Retinal pigment epithelial cell (primary cell): ENCODE measurements at places on chromosomes 2 and 18.

GRCh38 chr2:129877289-129877741 is 102.2 kb upstream of the RAB6C start:
- peak; percentile 31 for DNase-seq

- no peak for DNase-seq
Measured at GRCh38 chr2:28339516-28340175, 53.0 kb upstream of the FOSL2 start.

GRCh38 chr18:61949946-61950345 is 57.1 kb upstream of the RNF152 start:
- no peak for DNase-seq

DNA sequence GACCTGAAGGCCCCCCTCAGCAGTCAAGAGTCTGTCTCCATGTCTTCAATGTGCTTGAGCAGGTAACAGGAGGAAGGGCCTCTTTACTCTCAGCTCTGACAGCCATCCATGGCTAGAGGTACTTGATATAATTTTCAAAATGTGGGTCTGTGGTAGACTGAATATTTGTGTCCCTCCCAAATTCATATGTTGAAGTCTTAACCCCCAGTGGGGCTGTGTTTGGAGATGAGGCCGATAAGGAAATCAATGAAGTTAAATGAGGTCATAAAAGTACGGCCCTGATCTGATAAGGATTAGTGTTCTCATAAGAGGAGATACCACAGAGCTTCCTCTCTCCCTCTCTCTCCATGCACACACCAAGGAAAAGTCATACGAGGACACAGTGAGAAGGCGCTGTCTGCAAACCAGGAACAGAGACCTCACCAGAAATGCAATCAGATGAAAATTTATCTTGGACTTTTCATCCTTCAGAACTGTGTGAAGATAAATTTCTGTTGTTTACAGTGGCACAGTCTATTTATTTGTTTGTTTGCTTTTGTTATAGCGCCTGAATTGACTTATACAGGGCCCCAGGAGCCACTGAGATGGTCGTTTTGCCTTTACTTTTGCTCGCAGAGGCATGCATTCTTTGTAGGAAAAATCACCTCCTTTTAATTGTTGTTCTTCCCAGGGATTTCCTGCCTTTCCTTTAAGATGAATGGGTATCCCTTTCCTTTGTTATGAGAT is 274.8 kb upstream of the TRIB2 start:
- no peak for DNase-seq

DNA sequence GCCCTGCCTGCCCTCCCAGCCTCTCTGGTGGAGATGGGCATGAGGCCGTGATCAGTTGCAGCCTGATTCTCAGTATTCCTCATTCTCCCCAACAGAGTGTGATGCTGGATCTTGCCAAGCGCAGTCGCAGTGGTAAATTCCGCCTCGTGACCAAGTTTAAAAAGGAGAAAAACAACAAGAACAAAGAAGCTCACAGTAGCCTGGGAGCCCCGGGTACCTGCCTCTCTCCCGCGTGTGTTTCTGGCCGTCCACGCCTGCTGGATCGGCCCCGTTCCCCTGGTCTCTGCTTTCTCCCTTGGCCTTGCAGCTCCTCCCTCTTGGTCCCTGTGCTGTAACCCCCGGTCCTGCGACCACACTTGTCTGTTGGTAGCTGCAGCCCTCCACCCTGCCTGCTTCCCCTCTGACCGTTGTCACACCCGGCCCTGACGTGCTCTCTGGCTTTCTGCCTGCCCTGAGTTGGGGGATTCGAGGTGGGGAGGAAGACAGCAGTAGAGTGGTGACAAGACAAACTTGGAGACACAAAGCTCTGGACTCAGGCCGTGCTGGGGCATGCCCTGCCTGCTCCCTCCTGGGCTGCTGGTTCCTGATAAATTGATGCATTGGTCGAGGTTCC is 99.5 kb downstream of the USP40 start:
- DNase-seq: no peak
